NCI-H2081 (cell line): ENCODE measurements at places on chromosomes 1 and 21.
A peak's percentile ranks its signal among the peaks of the same experiment; 100 is the strongest.

- peak; percentile 81 for DNase-seq
Measured at GRCh38 chr1:151047591-151047924, at the start of gene C1orf56. Gene C1orf56 (plus strand): TSS chr1:151047751. CDS start chr1:151047848, 97 bp downstream.

DNA sequence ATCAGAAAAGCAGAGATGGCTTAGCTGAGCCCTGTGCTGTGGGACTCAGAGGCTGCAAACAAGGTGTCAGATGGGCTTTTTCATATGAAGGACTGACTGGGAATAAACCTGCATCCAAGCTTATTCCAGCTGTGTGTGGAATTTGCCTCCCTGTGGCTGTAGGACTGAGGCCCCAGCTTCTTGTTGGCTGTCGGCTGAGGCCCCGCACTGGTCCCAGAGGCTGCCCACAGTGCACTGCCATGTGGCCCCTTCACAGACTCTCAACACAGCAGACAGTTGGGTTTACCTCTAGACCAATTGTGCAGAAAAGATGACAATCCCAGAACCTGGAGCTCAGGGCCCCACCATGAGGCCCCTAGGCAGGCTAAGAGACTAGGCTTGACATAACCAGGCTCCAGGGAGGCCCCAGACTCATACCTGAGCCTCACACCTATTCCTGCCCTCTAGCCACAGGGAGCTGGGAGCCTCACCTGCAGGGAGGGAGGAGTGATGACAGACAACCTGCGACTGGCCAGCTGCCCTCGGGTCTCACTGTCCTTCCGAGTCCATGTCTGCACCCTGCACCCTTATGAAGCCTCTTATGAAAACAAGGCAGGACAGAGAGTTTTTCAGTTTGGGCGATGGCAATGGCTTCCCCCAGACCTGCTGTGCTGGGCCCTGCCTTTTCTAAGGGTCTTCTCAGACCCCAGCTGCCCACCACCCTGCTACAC is 615.5 kb downstream of the NPHP4 start:
- DNase-seq: no peak

DNA sequence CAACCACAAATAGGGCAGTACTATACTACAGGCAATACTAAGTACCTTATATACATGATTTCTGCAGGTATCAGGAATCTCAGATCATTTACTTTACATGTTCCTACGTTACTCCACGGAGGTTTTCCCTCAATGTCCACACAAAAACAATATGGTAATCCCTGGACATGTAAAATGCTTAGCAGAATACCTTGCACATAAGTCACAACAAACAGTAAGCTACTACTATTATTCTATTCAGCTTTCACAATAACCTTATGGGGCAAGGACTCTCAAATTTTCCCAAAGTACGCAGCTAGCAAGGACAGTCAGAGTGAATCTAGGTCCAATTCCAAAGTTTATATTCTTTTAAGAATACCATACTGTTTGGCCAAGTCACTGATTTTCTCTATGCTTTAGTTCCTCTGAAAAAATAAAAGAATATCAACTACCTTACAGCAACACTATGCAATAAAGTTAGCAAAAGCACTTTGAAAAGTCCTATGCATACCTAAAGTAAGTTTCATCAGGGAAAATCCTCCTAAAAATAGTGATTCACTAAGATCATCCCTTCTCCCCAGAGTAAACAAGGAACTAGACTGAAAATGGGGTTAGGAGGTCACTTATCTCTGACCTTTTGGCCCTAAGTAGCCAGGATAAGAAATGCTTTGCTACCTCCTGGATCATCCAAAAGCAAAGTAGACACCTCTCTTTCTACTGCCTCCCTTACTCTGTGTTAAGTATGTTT is 67.4 kb downstream of the LUZP1 start:
- no peak for DNase-seq

DNA sequence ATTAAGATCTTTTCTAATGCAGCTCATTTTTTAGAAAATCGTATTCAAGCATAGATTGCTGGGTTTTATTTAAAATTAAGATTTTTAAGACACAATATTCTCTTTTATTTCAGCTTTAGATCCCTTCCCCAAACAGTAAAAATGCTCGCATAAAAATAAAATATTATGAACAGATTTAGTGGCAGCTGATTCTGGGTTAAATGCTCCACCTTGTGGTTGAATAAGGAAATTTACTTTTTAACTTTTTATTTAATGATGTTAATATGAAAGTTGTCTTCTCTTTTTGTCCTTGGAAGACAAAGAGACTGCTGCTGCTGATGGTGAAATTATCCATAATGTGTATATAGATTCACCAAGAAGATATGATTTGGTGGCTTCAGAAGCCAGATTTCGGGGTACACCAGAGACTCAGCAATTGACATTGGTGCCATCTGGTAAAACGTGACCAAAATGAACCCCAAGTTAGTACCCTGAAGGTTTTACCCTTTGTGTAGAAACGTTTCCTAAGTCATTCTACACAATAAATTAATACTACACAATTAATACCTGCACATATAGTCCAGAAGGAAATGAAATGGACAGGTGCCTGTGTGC is 128.0 kb downstream of the ADAMTS1 start:
- peak; percentile 2 for DNase-seq

DNA sequence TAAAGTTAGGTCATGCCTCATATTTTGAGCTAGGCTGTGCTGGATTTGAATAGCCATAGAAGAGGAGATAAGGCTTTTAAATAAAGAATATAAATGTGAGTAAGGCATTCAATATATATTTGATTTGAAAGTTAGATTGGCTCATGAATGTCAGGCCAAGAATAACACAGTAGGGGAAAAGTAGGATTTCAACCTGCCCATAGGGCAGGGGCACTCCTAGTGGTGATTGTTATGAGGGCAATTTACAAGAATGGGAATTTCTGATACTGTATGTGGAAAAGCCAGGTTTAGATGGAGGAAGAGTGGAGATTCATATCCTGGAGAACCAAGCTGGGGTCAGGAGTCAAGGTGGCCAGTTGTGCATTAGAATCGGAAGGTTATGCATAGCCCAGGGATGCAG is 74.9 kb downstream of the DNAH14 start:
- DNase-seq: no peak

- DNase-seq: no peak
Measured at GRCh38 chr1:170010443-170010842, 64.1 kb downstream of the KIFAP3 start.

GRCh38 chr1:175870217-175870616 is 126.8 kb upstream of the TNR start:
- no peak for DNase-seq

DNA sequence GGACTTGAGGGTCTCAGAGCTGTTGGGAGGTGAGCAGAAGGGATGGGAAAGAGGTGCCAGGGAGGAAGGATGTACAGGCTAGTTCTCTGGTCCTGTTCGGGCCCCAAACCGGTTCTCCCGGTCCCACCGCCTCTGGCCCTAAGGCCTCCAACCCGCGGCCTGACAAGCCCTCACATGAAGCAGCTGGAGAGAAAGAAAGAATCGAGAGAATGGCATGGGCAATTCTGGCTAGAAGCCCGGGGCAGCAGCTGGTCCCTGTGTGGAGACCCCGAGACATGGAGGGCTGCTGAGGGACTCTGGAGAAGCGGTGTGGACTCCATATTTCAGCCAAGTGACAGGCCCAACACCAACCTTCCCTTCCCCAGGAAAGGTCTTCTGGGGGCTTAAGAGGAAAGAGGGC is 730 bp downstream of the CDC42SE1 start:
- DNase-seq: peak; percentile 63

- DNase-seq: no peak
Measured at GRCh38 chr1:22288593-22289241, 145.8 kb upstream of the WNT4 start.

GRCh38 chr21:42512346-42513034 is 1.2 kb upstream of the SLC37A1 start:
- no peak for DNase-seq

- DNase-seq: no peak
Measured at GRCh38 chr1:97073936-97074335, 352.4 kb downstream of the PTBP2 start.

GRCh38 chr21:46195595-46196195 is 11.4 kb upstream of the SPATC1L start:
- DNase-seq: no peak

DNA sequence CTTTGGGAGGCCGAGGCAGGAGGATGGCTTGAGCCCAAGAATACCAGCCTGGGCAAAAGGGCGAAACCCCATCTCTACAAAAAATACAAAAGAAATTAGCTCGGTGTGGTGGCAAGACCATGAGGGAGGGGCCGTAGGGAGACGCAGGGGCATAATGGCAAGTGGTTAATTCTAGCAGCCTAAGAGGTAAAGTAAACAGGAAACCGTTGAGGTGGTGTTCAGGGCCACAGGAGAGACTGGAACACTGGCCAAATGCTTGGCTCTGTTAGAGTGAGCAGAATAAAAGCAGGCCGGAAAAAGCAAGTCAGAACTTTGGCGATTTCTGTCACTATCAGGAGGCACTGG is 89.2 kb downstream of the RIPK4 start:
- peak; percentile 70 for DNase-seq

GRCh38 chr1:109532365-109533136 is 7.1 kb upstream of the GPR61 start:
- DNase-seq: peak; percentile 69

- DNase-seq: no peak
Measured at GRCh38 chr1:154772606-154773506, 97.2 kb downstream of the KCNN3 start.

- DNase-seq: no peak
Measured at GRCh38 chr1:50197216-50197615, 88.5 kb downstream of the ELAVL4 start.

DNA sequence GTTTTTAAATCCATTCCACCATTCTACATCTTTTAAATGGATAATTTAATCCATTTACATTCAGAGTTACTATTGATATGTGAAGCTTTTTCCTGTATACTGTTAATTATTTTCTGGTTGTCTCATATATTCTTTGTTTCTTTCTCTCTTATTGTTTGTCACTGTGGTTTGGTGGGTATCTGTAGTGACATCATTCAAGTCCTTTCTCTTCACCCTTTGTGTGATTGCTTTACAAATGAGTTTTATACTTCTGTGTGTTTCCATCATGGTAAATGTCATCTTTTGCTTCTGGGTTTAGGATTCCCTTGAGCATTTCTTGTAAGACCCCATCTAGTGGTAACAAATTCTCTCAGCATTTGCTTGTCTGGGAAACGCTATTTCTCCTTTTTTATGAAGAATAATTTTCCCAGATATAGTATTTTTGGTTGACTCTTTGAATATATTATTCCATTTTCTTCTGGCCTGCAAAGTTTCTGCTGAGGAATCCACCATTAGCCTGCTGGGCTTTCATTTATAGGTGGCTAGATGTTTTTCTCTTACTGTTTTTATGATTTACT is 10.2 kb downstream of the LY9 start:
- no peak for DNase-seq

- no peak for DNase-seq
Measured at GRCh38 chr1:66251546-66251945, 282.4 kb upstream of the SGIP1 start.

DNA sequence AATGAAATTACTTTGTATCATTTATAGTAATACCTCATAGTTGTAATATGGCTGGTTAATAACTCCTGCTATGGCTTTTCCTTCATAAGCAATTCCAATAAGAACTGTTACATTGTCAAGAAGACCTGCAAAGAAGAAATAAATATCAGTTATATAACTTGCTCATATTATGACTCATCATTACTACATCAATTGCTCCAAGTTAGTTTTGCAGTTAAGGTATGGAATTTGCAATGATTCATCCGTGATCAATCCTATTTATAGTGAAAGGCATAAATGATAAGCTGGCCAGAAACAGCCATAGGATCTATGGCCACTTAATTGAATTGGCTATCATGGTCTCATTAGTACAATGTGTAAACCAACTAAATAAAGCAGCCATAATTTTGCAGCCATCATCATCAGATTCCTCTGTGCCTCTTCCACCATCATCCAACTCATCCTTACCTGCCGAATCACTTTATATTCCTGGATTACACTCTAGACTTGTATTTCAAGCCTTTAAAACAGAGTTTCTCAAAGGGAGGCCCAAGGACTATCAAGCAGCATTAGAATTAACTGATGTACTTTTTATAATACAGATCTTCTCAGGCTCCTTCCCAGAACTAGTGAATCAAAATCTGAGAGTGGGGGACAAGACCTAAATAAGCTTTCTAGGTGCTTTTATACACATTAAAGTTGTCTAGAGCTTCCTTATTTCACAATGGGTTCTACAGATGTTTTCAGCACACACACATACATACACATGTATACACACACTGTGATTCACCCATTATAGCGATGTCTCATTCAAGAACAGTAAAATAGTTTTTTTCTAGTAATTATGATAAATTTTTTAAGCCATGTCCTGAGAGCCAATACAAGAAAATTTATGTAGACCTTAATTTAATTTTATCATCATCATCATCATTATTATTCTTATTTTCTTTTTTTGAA is 21.2 kb upstream of the EPRS1 start:
- no peak for DNase-seq

DNA sequence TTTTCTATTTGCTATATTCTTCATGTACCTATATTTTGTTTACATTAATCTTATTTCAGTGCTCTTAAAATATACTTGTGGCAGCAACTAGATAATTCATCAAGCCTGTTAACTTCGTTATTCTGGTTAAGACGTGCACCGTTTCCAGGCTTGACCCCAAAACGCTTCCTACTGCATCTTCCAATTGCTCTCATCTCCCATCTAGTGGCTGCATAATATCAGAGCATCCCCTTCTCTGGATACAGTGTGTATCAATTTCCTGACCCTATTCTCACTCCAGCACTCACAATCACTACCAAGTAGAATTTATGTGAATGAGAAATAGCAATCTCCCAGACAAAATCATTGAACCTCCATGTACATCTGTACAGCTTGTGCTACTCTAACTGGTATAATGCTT is 1280.3 kb upstream of the B3GALT2 start:
- no peak for DNase-seq

DNA sequence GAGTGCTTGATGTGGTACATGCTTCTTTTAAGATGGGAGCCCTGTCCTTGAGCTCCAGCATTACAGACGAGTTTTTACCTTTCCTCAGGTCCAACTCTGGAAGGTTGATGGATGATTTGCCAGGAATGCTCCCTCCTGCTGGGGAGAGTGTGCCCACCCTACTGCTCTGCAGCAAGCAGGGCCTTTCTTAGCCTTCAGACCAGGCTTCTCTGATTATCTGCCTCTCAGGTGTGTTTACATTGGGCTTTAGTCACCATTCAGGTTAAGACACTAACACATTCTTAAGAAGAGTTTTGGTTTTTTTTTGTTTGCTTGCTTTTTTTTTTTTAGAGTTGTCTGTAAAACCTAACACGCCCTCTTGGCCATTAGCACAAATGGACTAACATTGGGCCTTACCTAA is 301.8 kb downstream of the KCNT2 start:
- DNase-seq: no peak

GRCh38 chr1:111404588-111404987 is 22.9 kb downstream of the OVGP1 start:
- DNase-seq: no peak

GRCh38 chr1:163706915-163707314 is 385.2 kb downstream of the NUF2 start:
- no peak for DNase-seq

- DNase-seq: no peak
Measured at GRCh38 chr1:85569122-85569521, 11.4 kb upstream of the CCN1 start.

- no peak for DNase-seq
Measured at GRCh38 chr1:88735909-88736308, 51.8 kb downstream of the PKN2 start.

- DNase-seq: no peak
Measured at GRCh38 chr1:39995973-39996393, 41.0 kb downstream of the MFSD2A start.
